HCT116 (cell line): ENCODE measurements at places on chromosomes 5 and 9.

GRCh38 chr5:125463466-125464092, 717.1 kb upstream of the ZNF608 start:
- DNase-seq = no peak

DNA sequence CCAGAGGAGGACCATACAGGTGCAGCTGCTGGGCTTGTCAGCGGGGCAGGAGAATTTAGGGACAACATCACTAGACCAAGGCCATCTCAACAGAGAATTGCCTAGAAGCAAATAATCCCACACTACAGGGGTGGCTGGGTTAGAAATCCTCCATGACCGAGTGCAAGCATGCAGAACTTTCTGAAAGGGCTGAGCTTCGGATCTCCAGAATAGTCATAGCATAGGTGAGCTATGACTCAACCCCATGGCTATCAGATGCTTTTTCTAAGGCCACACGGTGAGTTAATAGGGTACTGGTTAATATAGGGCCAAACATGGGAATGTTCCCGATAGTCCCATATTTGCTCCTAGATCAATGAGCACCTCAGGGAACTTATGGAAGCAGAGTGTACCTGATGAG, 4.2 kb downstream of the KCNIP1 start:
- DNase-seq = no peak

GRCh38 chr5:172178301-172178987, 9.6 kb downstream of the STK10 start:
- DNase-seq = no peak

DNA sequence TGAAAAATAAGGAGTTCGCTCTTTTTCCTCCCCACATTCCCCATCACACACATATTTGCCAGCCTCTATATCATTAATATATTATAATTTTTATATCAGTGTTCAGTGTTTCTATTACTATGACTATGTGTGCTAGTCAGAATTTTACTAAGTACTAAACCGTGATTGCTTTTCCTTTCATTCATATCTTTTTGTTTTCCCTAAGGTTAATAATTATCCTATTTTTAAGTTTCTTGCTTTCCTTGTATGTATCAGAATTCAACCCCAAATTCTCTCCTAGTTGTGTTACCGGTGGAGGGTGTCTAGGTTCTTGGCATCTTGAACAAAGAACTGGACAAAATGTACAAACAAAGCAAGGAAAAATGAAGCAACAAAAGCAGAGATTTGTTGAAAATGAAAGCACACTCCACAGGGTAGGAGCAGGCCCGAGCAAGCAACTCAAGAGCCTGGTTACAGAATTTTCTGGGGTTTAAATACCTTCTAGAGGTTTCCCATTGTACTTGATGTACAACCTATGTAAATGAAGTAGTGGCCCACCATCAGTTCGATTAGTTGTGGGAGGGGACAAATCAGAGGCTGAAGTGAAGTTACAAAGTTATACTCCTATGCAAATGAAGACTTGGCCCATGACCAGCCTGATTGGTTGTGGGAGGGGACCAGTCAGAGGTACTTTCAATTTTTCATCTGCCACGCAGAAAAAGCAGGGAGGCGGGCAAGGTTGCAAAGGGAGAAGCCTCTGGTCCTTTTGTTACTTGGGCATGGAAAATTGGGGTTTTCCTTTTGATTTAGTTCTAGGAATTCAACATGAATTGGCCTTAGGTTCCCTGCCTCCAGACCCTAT, 43.8 kb downstream of the KIAA1191 start:
- DNase-seq = no peak

DNA sequence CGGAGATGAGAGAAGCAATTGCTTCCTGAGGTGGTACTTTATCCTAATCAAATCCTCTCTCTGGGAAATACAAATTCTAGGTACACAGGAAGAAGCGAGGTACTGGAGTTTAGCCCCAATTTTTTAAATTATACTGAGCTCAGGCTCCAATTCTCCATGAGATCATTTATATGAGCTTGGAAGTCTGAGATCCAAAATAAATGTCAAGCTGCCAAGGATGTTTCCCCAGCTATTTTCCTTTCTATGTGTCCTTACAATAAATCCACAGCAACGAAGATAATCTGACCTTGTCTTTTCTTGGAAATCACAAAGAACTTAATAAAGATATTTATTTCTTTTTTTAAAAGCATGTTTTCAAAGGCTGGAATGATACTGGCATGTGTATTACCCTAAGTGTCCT, 597.3 kb downstream of the GABRG2 start:
- no peak for DNase-seq

DNA sequence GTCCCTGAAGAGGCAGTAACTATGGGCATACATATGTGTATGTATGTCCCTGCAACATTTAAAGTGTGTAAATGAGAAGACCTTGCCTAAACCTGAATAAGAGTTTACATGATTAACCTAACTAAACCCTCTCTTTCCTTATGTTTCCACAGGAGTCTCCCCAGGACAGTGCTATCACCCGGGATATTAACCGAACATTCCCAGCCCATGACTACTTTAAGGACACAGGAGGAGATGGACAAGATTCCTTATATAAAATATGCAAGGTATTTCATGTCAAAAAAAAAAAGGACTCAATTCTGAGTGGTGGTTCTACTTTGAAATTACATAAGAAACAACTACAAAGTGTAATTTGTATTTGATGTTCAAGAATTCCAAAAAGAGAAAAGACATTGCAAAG, 31.7 kb downstream of the GPR21 start:
- no peak for DNase-seq

DNA sequence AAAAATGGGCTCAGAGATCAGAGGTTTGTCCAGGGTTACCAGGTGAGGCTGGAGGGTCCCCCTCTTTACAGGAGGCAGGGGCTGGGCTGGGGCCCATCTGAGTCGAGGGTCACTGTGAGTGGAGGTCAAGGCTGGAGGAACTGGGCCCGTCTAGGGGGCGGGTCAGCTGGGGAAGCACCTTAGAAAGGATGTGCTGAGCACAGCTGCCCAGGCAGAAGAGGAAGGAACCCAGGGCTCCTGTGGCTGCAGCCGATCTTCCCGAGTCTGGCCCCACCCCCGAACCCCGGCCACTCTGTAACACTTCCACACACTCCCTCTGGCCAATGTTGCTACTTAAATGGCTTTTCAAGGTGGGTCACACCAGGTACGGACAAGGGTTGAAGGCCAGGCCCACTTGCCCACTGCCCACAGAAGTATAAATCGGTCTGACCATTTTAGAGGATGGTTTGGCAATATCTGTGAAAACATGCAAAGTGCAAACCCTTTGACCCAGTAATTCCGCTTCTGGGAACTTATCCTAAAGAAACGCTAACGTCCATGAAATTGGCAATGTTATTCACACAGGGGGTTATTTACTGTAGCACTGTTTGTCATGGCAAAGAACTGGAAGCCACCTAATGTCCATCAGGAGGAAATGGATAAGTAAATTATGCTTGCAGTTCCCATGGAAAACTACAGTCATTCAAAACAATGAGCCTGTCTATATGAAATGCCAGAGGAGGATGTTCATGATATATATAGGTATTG, 30.5 kb upstream of the EEIG1 start:
- DNase-seq = no peak

- DNase-seq = no peak
Measured at GRCh38 chr9:37923796-37924427, 20.0 kb upstream of the SLC25A51 start.

DNA sequence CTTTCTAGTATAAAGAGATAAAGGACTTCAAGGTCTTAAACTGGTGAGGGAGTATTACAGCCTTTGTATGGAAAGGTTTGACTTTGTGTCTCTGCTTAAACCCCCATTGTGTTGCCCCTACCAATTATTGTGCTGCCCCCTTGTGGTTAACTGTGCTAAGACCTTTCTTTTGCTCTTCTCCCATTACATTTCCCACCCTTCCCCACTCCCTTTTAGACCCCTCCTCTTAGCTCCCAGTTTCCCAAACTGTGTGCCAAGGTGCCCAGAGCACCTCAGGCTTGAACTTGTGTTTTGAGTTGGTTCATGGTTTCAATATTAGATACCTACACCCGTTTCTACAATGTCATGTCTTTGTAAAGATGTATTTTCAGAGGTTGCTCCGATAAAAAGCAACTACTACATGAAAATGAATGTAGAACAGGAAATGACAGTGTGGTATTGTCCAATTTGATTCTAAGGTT, 2.9 kb downstream of the JAK2 start:
- peak; percentile 48 for DNase-seq

- DNase-seq = no peak
Measured at GRCh38 chr9:16321461-16322119, 548.9 kb downstream of the BNC2 start.

- DNase-seq = no peak
Measured at GRCh38 chr5:140550147-140551079, 3.0 kb downstream of the EIF4EBP3 start.

- DNase-seq = no peak
Measured at GRCh38 chr9:124660341-124660801, 110.7 kb downstream of the NR6A1 start.

GRCh38 chr9:113446323-113446740, 17.2 kb upstream of the RGS3 start:
- peak; percentile 31 for DNase-seq

- DNase-seq = no peak
Measured at GRCh38 chr5:73032635-73033034, 76.8 kb downstream of the FCHO2 start.

GRCh38 chr9:77987081-77987656, 44.4 kb downstream of the GNAQ start:
- no peak for DNase-seq

DNA sequence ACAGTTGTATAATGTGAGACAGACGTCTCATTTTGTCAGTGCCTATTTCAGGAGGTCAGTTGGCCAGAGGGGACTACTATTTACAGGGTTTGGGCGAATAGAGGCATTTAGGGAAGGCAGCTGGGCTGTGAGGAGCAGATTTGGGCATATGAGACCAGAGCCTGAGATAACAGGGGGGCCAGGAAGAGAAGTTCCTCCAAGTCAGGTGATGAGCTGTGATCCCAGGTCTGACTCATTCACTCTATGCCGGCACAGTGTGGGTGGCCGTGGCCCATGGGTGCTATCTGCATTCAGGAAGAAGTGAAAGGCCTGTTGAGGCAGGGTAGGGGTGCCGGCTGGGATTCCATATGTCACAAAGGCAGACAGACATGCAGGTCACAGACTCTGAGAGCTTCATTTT, 142.8 kb downstream of the PDZD2 start:
- DNase-seq = no peak

GRCh38 chr5:68225911-68226545, 10.5 kb downstream of the PIK3R1 start:
- no peak for DNase-seq

DNA sequence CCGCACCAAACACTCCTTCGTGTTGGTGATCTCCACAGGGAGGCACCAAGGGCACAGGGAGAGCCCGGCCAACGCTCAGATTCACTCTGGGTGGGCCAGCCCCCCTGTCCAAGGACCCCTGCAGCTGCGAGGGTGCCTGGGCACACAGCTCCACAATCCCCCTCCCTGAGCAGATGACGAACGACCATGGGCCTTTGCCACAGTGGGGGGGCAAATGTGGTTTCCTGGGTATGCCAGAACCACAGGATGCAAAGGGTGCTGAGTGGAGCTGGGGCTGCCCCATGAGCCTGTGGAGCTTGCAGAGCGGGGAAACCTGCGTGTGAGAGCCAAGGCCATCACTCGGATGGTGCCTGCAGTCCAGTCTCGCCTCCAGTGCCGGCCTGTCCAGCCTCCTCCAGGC, 31.0 kb downstream of the LPCAT1 start:
- DNase-seq = no peak

DNA sequence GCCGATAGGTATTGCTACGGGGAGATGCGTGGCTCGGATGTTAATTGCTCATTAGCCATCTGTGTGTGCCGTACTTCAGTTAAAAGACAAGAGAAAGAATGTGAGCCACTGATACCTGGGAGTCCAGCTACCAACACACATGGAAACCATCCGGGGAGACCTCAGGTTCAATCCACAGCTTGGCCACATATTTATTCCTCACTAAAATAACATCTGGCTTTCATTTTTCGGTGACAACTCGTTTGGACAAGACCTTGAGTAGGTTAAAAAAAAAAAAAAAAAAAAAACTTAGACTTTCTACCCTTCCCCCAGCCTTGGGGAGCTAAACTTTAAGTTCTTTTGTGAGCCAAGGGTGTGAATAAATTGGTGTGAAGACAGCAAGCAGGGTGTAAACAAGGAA, 84.1 kb downstream of the SLIT3 start:
- no peak for DNase-seq

DNA sequence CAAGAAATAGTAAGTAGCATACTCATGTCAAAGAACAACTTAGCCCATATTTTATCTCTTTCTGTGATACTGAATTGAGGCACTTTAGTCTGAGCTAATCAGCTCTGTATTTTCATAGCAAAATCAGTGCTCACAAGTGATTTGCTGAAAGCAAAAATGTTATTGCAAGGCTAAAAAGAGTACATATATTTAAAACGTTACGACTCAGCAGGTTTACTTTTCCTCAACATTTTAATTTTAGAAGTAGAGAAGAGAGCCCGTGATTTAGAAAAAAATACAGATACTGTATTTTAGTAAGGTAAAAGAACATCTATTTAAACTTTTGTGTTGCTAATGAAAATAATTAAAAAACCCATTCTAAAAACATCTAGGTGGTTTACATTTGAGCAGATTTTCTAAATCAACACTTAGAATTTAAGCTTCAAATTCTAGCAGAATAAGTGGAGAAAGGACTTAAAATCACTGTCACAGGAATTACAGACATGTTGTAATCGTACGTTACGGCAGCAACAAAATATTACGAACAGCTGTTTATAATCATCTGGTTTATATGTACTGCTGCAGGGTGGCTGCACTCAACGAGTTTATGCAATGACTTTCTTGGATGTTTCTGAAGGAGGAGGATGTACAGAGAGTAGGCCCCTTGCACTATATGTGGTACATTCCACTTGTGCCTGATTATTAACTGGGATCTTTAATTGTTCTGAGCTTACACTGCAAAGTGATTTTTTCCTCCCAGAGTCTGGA, 20.1 kb downstream of the SREK1 start:
- no peak for DNase-seq

DNA sequence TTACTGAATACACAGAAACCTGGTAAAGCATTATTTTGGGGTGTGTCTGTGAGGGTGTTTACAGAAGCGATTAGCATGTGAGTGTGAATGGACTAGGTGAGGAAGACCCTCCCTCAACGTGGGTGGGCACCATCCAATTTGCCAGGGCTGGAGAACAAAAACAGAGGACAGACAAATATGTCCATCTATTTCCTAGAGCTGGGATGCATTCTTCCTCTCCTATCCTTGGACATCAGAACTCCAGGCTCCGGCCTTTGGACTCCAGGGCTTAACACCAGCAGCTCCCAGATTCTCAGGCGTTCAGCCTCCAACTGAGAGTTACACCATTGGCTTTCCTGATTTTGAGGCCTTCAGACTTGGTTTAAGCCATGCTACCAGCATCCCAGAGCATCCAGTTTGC, 65.8 kb upstream of the CHD1 start:
- DNase-seq = no peak
